ENCODE measurements at places on chromosomes 5 and 9.
A peak's percentile ranks its signal among the peaks of the same experiment; 100 is the strongest.

DNA sequence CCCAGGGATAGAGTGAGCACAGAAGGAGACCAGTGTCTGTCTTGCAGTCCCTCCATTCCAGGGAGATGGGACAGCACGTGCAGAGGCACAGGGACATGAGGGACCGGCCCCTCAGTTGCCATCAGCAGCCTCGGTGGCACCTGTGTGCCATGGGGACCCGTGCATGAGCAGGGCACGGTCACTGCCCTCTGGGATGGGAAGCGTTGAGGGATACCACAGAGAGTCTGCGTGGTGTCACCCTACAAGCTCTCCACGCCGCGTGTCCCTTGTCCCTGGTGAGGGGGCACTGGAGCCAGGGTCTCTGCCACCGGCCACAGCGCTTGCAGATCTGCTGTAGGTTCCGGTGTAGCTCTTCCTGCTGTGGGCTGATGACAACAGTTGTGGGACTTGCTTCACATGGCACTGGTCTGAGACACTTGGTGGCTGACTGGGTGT lies 108.1 kb downstream of the CACNA1B start:
- DNase-seq: no peak

- DNase-seq: no peak
Measured at GRCh38 chr9:118529624-118530214, 825.5 kb downstream of the TLR4 start.

DNA sequence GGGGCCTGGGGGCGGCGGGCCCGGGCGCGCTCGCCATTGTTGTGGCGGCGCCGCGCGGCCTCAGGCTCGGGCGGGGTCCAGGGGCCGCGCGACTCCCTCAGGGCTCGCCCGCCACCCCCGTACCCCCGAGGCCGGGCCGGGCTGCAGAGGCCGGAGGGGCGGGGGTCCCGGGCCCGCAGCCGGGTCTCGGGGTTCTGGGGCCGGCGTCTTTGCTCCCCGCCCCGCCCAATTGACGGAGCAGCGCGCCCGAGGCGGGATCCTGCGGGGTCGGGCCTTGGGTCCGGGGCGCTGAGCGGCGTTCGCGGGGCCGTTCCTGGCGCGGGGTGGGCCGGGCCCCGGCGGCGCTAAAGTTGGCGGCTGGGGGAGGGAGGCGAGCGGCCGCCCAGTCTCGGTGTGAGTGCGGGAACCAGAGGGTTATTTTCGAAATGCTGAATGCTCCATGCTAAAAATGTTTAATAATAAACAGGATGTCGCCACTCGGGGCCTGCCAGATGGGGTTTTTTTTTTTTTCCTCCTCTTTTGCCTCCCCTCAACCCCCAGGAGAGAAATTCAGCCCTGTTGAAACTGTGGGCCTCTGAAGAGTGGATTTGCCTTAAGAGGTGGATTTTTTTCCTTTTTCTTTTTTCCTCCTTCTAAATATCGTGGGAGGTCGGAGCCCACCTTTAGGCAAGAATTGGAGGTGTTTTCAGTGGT lies 724 bp downstream of the PRRC2B start:
- no peak for DNase-seq

- DNase-seq: peak; percentile 18
Measured at GRCh38 chr5:168747987-168748777, 169.0 kb upstream of the PANK3 start.

DNA sequence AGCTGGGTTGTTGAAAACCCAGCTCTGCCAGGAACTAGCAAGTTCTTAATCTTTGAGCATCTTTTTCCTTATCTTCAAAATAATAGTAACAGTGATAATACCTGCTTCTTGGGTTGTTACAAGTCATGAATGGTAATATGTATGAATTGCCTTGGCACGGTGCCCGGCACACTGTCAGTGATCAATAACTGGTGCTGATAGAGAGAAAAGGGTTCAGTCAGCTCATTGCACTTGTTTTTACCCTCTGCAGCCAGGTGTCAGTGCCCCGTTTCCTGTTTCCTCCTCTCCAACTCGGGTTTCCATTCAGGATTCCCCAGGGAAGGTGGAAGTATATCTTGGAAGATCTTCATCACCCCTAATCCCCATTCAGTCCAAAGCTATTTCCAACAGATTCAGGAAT lies 15.8 kb upstream of the NIPAL4 start:
- DNase-seq: no peak

DNA sequence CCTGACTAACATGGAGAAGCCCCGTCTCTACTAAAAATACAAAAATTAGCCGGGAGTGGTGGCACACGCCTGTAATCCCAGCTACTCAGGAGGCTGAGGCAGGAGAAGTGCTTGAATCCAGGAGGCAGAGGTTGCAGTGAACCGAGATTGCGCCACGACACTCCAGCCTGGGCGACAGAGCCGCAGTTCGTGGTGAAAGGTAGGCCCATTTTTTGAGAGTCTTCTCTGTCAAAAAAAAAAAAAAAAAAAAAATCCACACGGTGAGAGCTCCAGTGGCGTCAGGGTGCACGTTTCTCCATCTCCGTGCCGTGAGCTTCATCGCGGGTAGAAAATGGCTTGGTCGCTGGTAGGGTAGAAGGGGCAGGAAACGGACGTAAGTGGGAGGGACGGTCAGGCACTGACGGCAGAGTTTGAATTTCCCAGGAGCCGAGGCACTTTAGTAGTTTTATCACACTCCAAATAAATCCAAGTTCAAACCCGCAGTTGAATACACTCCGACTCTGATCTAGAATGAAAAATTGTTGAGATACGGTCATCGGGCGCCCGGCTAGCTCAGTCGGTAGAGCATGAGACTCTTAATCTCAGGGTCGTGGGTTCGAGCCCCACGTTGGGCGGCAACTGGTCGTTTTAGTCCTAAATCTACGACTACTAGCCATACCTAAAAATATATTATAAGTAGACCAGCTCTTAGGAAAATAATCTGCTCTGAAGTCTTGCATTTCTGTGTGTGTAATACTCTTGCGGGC lies 2.4 kb upstream of the TRIM7 start:
- no peak for DNase-seq

- no peak for DNase-seq
Measured at GRCh38 chr5:149448831-149449714, 70.0 kb upstream of the IL17B start.

- DNase-seq: no peak
Measured at GRCh38 chr9:118631956-118632355, 737.3 kb downstream of the BRINP1 start.

- DNase-seq: no peak
Measured at GRCh38 chr5:1502046-1502736, 21.6 kb downstream of the LPCAT1 start.

DNA sequence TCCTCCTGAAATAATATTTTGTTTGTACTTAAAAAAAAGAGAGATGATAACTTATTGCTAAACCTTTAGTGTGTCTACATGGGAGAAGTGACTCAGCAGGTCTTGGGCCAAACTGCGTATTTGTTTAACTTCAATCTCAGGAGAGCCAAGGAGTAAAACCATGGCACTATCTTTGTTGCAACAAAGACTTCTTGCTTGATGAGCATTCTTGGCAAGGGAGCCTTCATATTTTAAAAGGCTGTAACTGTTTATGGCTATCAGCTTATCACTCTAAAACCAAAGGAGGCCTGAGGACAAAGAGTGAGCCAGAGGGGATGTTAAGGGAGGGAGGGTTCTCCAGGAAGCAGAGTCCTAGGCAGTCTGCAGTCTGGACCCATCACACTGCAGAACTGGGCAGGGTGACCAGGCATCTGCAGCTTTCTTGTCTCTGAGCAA lies 216.2 kb upstream of the S1PR3 start:
- no peak for DNase-seq

DNA sequence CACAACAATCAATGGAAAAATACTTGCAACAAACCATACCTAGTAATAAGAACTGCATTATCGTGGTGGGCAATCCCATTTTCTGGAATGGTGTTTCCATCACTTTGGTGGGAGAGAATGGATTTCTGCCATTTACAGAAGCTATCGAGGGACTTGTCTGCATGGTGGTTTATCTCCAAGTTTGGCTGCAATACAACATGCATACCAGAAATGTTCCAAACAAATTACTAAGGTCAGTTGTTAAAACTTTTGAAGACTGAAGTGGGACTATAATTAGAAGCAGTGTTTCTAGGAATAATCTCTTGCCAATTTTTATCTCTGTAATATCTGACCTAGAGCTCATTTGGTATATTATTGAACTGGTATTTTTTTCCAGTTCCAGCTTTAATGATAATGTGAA lies 30.3 kb downstream of the ADAMTS6 start:
- DNase-seq: no peak

GRCh38 chr9:97786341-97786740 lies 66.7 kb upstream of the FOXE1 start:
- peak; percentile 27 for DNase-seq
